T-helper 22 cell (primary cell): ENCODE measurements at places on chromosomes 7 and 10.

DNA sequence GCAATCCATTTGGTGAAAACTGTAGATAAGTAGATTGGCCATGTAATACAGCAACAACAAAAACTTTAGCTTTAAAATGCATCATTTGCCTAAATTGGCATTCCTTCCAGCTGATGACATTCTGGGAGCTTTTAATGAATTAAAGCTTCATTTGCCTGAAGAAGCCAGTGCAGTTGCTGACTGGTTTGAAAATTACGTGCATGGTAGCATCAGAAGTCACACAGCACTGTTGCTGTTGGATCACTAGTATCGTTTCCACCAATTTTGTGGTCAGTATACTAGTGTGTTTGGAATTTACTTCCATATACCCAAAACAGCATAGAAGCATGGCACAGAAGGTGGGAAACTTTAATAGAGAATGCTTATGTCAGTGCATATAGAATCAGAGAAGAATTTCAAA, 194.9 kb downstream of the ETV1 start:
- DNase-seq, result no peak

GRCh38 chr10:19778996-19779395, 37.2 kb upstream of the PLXDC2 start:
- no peak for DNase-seq

DNA sequence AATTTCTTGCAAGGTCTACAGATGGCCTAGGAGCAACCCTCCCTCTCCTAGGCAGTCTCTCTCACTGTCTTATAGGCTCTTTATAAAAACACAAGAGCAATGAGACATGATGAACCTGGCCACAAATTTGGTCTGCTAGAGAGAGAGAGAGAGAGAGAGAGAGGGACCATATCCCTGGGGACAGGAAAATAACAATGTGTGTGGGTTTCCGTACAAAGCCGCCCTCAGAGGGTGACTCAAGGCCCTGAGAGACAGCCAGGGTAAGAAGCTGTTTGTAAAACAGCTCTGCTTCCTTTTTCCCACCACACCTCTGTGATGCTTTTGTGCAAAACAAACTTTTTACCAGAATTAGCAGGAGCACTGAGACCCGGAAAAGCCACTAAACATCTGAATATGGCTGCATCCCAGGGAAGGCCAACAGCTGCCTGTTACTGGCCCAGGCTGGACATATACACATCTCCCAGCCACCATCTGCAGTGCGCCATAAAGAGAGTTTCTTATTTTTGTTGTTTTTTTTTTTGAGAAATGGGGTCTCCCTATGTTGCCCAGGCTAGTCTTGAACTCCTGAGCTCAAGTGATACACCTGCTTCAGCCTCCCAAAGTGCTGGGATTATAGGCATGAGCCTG, 18.4 kb downstream of the GIMAP5 start:
- peak; percentile 69 for DNase-seq

GRCh38 chr10:132387764-132388210, 9.2 kb upstream of the PWWP2B start:
- DNase-seq, result peak; percentile 48

DNA sequence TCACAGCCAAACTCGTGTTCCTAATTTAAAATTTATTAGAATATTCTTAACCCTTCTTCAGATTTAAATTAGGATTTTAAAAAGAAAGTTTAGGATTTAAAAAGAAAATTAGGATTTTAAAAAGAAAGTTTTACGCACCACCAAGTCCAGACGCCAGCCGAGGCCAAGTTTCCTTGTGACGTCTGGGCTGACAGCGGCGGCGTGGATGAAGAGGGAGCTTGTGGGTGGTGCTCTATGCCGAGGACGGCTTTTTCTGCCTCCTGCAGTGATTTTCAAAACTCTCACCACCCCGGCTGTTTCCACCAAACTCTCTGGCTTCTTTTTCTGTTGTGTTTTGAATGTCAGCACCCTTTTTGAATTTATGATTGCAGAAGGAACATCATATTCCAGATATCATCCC, 252.9 kb downstream of the DNAJB6 start:
- no peak for DNase-seq
